ENCODE measurements at places on chromosomes 13 and 19.

GRCh38 chr13:21638319-21639282 is 32.3 kb upstream of the FGF9 start:
- DNase-seq = no peak

- DNase-seq = no peak
These were observed 100.7 kb downstream of the DGKH start for GRCh38 chr13:42149136-42149535.

- DNase-seq = no peak
These were observed 778 bp downstream of the ZNF230 start for GRCh38 chr19:44003461-44004009.

GRCh38 chr19:18419195-18419698 is at the start of gene SSBP4:
Gene SSBP4 (plus strand): TSS chr19:18419398. CDS start chr19:18419649, 251 bp downstream.
- no peak for DNase-seq

- DNase-seq = peak; percentile 85
These were observed 2.0 kb downstream of the SPRY2 start for GRCh38 chr13:80338781-80339562.

DNA sequence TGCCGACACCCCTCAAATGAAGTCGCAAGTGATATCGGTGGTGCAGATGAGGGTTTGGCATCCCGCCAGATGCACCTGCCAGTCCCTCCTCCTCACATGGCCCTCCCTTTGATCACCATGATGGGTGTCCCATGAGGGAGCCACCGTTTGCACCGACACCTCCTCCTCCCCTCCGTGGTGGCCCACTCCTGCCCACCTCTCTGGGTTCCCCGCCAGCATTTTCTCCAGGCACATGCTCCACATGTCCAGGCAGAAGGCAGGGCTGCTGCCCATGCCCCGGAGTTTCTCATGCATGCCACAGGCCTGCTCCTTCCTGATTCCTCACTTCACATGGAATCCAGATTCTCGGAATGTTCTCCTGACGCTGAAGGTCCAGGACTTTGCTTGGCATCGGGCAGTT is 49.3 kb downstream of the COL4A2 start:
- DNase-seq = no peak

DNA sequence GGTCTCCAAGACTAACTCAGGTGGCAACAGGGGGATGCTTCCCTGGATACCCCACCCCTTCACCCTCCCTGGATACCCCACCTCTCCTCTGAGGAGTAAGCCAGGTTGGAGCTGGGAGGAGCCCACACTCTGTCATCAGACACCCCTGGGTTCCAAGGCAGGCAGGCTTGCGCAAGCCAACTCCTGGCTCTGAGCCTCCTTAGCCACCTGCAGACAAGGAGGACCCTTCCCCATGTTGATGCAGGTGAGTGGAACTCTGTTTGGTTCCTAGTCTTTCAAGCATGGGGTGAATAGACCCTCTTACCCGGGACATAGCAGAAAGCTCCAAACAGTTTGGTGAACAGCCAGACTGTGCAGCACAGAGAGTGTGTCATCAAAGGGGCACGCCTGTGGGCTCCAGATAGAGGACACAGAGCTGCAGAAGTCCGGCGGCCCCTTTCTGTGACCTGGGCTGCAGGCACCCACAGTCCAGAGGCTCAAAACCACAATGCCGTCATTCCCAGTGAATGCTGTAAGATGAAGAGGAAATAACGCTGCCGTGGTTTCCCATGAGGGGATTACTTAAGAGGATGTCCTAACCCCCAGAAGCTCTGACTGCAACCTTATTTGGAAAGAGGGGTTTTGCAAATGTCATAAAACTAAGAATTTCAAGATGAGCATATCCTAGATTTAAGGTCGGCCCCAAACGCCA is 12.1 kb upstream of the HAS1 start:
- DNase-seq = peak; percentile 83

DNA sequence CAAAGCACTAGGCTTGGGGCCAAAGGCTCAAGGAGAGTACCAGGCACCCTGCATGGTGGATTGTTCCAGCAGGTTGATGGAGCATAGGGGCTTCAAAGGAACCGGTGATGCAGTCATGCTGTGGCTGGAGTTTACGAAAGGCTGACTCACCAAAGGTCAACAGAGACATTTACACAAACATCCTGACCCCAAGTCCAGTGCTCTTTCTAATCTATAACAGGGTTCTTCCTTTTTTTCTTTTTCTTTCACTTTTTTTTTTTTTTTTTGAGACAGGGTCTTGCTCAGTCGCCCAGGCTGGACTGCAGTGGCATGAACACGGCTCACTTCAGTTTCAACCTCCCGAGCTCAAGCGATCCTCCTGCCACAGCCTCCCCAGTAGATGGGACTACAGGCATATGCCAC is 35.6 kb upstream of the TPTE2 start:
- DNase-seq = no peak

GRCh38 chr13:112647256-112647655 is 42.6 kb upstream of the ATP11A start:
- no peak for DNase-seq

- no peak for DNase-seq
These were observed 107.9 kb downstream of the RGCC start for GRCh38 chr13:41565216-41565615.

DNA sequence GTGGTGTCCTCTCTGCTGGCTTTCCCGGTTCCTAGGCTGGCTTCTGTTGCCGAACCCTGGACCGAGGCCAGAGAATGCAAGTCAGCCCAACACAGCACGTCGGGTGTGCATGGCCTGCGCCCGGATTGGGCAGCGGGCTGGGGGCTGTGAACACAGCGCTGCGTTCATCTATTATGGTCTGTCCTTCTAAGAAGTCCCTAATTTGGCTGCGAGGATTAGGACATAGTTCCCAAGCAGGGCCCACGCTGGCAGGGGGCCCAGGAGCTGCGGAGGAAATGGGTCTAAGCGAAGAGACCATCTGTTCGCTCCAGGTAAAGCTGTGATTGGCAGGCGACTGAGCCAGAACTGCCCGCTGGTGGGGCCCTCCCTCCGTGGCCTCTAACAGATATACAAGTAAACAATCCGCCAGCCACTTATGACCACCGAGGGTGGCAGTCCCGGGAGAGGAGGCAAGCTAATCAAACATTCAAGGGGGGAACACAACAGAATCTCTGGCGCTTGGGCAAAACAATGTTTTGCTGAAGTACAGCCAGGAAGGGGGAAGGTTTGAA is 6.0 kb downstream of the SYCE2 start:
- peak; percentile 96 for DNase-seq

- DNase-seq = no peak
These were observed 6.6 kb upstream of the ZNF835 start for GRCh38 chr19:56678205-56678604.

DNA sequence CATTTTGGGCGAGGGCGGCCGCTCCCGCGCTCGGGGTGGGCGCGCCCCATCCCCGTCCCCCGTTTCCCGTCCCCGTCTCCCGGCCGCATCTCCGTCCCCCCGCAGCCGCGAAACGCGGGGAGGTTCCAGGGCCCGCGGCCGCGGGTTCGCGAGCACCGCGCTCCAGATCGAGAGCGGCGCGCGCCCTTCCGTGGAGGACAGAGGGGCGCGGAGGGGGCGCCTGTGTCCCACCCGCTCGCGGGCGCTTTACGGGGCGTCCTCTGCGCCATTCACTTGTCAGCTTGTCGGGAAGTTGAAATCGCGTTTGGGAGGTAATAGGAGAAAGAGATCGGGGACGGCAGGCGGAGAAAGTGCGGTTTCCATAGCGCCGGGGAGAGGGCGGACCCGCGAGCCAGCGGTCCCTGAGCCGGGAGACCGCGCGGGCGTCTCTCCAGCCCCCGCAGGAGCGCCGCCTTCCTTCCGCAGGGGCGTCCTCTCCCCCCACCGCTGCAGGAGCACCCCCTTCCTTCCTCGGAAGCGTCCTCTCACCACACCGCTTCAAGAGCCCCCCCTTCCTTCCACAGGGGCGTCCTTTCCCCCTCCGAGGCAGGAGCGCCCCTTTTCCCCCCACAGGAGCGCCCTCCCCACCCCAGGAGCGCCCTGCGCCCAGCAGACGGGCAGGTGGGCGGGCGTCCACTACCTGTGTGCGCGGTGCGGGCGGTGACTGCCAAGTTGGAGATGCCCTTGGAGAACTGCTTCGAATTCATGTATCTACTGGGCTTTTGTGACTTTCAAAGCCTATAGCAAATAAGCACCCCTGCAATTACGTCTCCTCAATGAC is 962 bp upstream of the IRS2 start:
- peak; percentile 78 for DNase-seq

- DNase-seq = no peak
These were observed 648.3 kb upstream of the ARGLU1 start for GRCh38 chr13:107216046-107216755.

GRCh38 chr19:11141937-11142527 is 13.6 kb downstream of the SPC24 start:
- no peak for DNase-seq

GRCh38 chr19:10316229-10317044 is 622 bp upstream of the FDX2 start:
- DNase-seq = no peak

- DNase-seq = no peak
These were observed 737.5 kb downstream of the LIG4 start for GRCh38 chr13:107477772-107478379.

- DNase-seq = no peak
These were observed 5.7 kb downstream of the SOX1 start for GRCh38 chr13:112072534-112073244.

- DNase-seq = no peak
These were observed 302.8 kb downstream of the TEX29 start for GRCh38 chr13:111623208-111623607.

DNA sequence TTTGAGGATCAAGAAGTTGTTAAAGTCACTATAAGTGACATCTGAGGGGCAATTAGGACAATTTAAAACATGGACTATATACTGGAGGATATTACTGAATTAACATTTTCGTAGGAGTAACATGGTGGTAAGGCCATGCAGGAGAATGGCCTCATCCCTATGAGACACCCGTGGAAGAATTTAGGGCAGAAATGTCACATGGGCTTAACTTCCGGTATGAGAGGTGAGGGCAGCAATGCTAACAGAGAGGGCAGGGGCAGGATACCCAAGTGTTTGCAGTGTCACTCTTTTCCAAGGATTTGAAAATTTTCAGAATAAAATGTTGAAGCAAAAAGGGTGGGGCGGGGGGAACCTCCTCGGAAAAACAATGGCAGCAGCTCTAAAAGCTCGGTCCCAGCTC is 23.6 kb downstream of the RANBP3 start:
- DNase-seq = no peak

GRCh38 chr19:6767357-6768235 is at the start of gene SH2D3A:
Gene SH2D3A (minus strand): TSS chr19:6767435. CDS start chr19:6763748, 3,687 bp downstream.
- DNase-seq = peak; percentile 70

- no peak for DNase-seq
These were observed 18.1 kb upstream of the ZFP82 start for GRCh38 chr19:36436531-36436930.

DNA sequence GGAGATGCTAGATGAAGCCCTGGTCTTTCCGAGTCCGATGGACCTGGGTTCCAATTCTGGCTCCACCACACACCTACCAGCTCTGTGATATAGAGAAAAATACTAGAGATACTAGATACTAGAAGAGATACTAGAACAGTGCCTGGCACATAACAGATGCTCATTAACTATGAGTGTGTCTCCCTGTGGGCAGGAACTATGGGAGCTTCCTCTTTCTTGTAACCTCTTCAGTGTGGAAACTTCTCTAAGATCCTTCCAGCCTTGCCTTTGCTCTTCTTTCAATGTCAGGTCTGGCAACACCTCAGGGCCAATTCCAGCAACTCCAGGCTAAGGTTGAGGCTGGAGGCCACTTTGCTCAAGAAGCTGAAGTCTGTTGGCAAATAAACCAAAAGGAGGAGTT is 143.9 kb downstream of the KATNAL1 start:
- no peak for DNase-seq

GRCh38 chr13:71118779-71119364 is 748.1 kb downstream of the DACH1 start:
- DNase-seq = no peak
